ENCODE measurements at places on chromosomes 7 and 10.

DNA sequence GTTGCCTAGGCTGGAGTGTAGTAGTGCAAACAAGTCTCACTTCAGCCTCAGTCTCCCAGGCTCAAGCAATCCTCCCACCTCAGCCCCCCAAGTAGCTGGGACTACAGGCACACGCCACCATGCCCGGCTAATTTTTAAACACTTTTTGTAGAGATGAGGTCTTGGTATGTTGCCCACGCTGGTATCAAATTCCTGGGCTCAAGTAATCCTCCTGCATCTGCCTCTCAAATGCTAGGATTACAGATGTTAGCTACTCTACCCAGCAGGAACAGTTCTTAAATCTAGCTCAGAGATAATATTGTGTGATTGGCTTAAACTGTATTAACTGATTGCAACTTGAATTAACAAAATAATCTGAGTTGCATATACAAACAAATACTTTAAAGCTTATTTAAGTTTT, 82.9 kb downstream of the CDK14 start:
- DNase-seq: no peak

- DNase-seq: no peak
Observed at GRCh38 chr10:68959695-68960527, 3.9 kb downstream of the DDX21 start.

DNA sequence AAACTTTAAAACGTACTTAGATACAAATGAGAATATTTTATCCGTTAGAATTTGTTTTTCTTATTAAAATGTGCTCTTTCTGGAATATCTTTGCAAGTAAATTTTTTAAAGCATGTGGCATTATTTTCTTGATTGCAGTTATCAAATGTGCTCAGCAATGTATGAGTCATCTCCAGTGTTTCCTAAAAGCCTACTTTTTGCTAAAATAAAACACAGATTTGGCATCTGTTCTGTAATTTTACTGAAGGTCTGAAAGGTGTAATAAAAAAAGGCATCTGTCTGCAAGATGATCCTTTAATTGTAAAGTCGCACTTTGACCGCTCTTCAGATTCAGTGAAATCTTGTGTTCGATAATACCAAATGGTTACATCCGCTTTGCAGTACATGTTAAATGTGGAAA, 3.4 kb downstream of the GNAT3 start:
- no peak for DNase-seq

- DNase-seq: no peak
Observed at GRCh38 chr7:2568521-2569223, 9.9 kb downstream of the IQCE start.

DNA sequence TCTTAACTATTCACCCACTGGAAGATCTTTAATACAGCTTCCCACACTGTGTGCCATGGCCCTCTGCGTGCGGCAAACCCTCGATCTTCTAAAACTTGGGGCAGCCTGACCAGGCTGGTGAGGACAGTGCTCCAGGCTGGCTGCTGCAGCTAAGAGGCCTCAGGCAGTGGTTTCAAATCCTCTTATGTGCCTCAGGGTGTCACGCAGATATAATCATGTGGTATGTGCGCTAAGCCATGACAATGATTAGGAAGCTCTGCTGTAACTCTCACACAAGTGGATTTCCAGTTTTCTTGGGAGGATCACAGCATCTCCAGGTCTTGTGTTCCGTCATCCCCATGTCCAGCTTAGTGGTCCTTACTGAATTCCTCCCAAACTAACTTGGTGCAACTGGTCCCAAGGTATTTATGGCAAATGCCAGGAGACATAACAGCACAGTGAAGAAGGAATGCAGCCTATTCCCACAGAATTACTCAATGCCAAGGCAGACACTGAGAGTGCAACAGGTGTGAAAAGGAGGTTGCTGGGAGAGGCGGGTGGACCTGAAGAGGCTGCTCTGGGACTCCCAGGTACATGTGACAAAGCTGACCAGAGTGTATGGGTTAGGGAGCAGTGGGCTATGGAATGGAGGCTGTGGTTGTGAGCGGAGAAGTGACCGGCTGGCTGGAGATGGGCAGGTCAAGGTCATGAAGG, 2.3 kb downstream of the HPS1 start:
- DNase-seq: no peak
